ENCODE measurements at places on chromosomes 12 and 14.

DNA sequence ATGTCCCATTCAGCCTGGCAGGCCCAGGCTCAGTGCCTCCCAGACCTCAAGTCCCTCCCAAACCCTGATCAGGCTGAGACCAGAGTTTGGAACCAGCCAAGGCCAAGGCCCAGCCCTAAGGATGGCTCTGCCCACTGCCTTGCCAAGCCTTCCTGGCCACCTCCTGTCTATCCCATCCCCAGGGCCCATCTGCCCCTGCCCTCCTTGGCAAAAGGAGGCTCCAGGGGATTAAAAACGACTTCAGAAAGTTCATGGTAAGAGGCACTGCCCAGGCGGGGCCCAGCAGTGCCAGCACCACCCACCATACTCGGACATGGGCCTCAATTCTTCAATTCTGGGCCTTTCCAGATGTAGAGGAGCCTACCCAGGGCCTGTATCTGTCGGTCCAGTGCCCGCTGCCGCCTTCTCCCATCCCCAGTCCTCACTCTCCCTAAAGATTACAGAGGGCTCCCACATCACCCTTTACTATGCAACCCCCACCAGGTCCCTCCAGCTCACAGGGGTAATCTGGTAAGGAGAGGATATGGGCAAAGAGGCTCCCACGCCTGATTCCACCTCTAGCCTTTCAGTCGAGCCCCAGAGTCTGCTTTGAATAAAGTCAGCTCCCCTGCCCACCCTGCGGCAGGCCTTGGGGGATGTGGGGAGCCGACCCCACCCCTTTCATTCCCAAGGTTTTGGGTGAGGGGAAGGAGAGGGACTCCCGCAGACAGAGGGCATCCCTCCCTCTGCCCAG, 932 bp downstream of the ADCY6 start:
- no peak for DNase-seq

DNA sequence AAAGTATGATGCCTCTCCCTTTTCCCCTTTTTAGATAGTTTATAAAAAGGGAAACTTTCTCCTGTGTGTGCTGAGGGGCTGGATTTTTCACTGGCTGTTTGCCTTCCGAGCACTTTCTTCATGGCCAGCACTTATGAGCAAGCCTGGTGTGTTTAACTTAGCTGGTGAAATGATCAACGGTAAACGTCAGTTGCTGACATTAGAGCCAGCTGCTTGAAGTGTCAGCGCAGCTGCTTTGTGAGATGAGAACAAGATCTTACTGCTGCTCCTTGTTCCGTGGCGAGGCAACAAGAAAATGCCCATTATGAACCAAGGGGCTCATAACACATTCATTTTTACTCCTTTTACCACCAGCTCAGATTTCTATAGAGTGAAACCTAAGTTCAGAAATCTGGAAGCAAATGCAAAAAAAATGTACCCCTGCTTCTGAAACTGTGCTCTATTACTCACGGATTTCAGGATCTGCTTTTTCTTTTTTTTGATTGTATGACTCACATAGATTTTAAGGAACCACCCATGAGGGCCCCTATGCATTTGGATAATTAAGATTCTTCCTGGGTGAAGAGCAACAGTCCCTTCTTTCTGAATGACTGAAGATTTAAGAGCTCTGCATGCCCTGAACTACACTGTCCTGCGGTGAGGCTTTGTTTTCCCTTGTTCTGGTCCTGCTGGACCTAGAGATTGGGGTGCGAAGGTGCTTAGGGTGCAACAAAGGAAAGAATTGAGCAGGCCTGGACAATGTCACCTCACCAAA, 74.3 kb upstream of the CPM start:
- DNase-seq, result no peak

DNA sequence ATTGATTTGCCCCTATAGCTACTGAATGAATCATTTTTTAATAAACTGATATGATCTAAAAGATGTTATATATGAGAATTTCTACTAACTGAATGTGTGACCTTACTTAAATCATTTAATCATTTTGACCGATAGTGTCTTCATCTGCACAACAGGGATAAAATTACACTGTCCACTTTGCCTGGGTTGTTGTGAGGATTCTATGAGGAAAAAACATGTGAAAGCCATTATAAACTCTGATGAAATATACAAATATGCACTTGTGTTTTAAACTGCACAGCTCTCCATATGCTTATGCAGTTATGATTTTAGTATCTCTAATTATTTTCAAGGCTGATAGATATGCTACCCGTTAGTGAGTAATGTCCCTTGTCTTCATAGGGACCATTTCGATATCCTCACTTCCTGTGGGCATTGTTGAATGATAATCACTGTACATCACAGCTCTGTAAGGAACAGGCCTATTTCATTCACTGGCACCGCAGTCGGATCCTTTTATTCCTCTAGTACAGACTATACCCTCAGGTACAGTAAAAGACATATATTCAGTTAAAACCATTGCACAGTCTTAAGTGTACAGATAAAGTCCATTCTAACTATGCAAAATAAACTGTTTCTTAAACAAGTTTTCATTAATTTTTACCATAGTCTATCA, 88.7 kb upstream of the RAP1B start:
- no peak for DNase-seq

DNA sequence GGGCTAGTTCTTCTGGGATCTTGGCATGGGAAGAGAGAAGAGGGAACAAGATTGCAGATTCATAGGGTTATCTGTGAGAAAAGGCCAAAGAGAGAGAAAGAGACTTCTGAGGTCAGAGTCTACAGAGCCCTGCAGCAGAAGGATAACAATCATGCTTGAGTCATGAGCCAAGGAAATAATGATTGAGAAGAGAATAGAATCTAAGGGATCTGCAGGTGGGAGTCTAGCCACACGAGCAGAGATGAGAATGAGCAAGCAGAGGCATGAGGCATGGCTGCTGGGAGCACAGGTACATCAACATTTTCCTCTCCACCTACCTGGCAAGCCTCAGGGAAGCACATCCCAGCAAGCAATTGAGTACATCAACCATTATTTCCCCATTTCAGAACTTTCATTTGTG, 303.7 kb downstream of the LRIG3 start:
- no peak for DNase-seq

DNA sequence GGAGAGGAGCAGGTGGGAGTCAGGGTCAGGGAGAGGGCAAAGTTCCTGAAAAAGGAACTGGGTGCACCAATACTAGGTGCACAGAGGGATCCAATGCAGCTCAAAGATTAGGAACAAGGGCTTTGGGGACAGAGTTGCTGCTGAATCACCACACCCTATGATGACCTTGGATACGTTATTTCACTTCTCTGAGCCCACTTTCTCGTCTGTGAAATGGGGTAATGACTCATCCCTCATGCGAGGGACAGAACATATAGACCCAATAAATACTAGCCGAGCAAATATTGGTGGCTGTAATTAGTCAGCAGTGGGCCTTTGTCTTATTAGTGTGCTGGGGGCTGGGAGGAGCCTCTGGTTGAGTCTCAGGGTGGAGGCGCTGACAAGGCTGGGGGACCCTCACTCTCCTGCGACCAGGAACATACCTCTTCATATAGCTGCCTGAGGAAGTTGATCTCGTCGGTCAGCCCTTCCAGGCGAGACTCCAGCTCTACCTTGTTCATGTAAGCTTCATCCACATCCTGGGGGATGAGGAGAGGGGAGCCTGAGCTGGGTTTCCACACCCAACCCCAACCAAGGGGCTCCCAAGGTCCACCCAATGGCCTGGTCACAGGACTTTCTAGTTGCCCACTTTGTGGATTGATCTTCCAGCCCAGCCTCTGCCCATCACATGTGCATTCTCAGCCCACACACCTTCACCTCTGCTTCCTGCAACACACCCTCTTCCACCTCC, 4.5 kb downstream of the KRT8 start:
- DNase-seq, result no peak

- no peak for DNase-seq
These were observed 708.6 kb upstream of the TMEM132C start for GRCh38 chr12:127558361-127558760.

- DNase-seq, result no peak
These were observed 360.0 kb upstream of the SFSWAP start for GRCh38 chr12:131350943-131351318.
